ENCODE measurements at places on chromosomes 12 and 14. TPM values are rescaled to one million over a fixed set of nuclear protein-coding genes. Genes with fewer than 3 reads are reported as not detected.

DNA sequence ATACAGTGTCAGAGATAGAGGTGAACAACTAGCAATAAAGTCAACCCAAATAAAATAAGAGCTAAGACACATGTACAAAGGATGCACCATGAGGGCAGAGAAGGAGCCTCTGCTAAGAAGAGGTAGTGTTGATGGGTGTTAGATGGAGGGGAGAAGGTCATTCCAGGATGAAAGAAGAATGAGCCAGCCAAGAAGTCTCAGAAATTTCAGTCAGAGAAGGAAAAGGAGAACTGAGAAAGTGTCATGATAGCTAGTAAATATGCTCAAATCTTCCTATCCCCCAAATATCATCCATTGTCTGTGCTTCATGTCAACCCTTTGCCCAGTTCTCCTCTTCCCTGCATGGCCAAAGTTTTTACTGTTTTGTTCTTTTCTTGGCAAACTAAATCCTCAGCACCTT lies 225.2 kb upstream of the BTG1 start:
- H3K4me1 ChIP-seq: peaks cover 10% of the 10 kb centered on the region
- H3K4me3 ChIP-seq: no peak overlapping the region
- H3K27ac ChIP-seq: no peak overlapping the region
- no peaks in the 10 kb centered on the region for H3K36me3 ChIP-seq

GRCh38 chr12:45263587-45263986 lies 47.7 kb downstream of the ANO6 start:
- DNase-seq: no peak
- H3K36me3 ChIP-seq: no peaks in the 10 kb centered on the region
- H3K4me1 ChIP-seq: peaks cover 15% of the 10 kb centered on the region
- H3K27ac ChIP-seq: no peak overlapping the region
- no peaks in the 10 kb centered on the region for H3K27me3 ChIP-seq

DNA sequence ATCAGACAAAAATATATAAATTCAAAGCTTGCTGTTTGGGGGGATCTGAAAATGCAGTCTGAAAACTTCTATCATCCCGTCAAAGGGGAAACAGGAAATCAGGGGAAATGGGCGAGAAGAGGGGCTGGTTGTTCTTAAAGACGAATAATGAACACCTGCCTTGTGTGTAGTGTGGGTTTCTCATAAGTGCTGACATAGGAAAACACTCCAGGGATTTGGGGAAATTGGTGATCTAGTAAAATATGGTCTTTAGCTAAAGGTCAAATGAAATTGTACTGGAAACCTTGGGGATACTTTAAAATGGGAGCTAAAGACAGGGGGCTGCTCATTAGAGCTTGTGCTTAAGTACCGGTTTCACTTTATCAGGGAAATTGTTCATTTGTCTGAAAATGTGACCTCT lies 39.6 kb upstream of the PIK3C2G start:
- H3K4me1 ChIP-seq: no peaks in the 10 kb centered on the region
- H3K4me3 ChIP-seq: no peak overlapping the region
- H3K27ac ChIP-seq: no peak overlapping the region
- H3K36me3 ChIP-seq: no peaks in the 10 kb centered on the region

WSCD2 gene
- 0.86 TPM for total RNA-seq

GRCh38 chr14:65422088-65422834 lies 9.7 kb downstream of the FUT8 start:
- H3K36me3 ChIP-seq: no peaks in the 10 kb centered on the region

DNA sequence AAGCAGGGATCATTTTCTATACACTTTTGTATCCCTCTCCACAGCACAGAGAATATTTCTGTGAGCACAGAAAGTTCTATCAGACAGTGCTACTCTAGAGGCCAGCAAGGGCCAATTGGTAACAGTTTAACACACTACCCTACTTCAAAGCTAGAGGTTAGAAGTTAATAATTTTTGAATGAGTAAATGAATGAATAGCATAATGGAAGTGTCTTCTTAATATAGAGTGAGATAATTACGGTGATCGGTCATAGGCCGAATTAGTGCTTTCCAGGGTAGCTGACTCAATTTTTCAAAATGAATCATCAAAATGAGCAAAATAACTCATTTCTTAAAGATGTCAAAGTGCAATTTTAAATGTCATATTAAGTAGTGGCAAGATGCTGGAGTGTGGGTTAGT lies 67.0 kb upstream of the CCDC198 start:
- no peak overlapping the region for H3K4me3 ChIP-seq
- H3K27me3 ChIP-seq: peaks cover 2% of the 10 kb centered on the region
- DNase-seq: no peak
- no peaks in the 10 kb centered on the region for H3K36me3 ChIP-seq

KLRK1 gene
- total RNA-seq: 4.9 TPM

DNA sequence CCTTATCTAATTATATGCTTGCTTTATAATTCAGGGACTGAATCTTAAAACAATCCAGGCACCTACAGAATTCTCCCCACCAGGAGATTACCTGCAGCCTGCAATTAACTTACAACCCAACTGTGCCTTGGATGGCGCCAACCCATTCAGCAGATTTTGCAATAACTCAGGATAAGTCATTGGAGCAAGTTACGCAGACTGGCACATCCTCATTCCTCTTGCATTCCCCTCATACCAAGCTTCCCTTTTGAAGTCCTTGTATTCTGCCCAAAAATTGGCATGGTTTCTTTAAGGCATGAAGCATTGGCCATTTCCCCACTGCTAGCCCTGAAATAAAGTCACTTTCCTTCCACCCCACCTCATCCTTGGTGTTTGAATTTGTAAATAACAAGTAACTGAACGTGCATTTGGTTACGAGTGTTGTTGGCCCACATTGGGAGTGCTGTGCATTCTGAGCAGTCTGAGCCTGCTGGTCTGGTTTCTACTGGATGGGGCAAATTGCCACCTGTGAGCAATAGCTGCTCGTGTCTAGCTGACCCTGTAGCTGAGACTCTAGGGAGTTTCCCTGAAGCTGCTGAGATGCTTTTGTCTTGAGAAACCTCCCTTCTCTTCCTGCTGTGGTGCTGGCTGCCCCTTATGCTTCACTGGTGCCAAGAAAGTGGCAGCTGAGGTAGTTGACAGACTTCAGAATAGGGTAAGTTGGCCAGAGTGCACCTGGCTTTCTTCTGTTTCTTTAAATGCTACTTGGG lies 99.2 kb upstream of the SCAF11 start:
- H3K4me3 ChIP-seq: no peak overlapping the region
- H3K4me1 ChIP-seq: no peaks in the 10 kb centered on the region
- peaks cover 36% of the 10 kb centered on the region for H3K27me3 ChIP-seq
- DNase-seq: no peak
- H3K27ac ChIP-seq: no peak overlapping the region

- H3K27ac ChIP-seq: no peak overlapping the region
- no peaks in the 10 kb centered on the region for H3K36me3 ChIP-seq
- no peak for DNase-seq
- no peaks in the 10 kb centered on the region for H3K4me1 ChIP-seq
Observed at GRCh38 chr12:31016057-31016456, 57.6 kb upstream of the DDX11 start.

GRCh38 chr14:87756661-87757060 lies 236.3 kb downstream of the GALC start:
- H3K36me3 ChIP-seq: no peaks in the 10 kb centered on the region
- no peak overlapping the region for H3K4me3 ChIP-seq
- H3K27me3 ChIP-seq: no peaks in the 10 kb centered on the region
- H3K4me1 ChIP-seq: no peaks in the 10 kb centered on the region
- no peak for DNase-seq
